EL (cell line): ENCODE measurements at places on chromosomes 2 and 18.

- no peak for DNase-seq
Observed at GRCh38 chr2:95384854-95385569, 17.5 kb upstream of the FAHD2A start.

DNA sequence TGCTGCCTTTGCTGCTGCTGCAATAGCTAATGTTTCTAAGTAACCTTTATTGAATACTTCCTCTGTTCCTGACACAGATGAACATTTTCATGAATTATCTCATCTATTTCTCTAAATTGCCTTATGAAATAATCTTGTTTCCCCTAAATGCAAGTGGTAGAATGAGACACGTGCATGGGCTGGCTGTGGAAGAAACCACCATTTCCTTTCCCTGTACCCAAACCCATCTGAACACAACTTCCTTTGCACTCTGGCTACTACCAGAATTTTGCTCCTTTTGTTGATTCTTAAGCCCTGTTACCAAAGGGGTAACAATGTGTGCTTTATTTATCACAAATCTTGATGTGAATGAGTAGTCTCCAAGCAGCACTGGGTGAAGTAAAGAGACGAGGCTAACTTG lies 29.2 kb downstream of the AKAIN1 start:
- DNase-seq = no peak

- peak; percentile 77 for DNase-seq
Observed at GRCh38 chr2:144137705-144138428, 382.1 kb downstream of the ZEB2 start.

GRCh38 chr2:26850505-26850904 lies 2.6 kb downstream of the DPYSL5 start:
- no peak for DNase-seq

GRCh38 chr2:234905547-234906265 lies 46.1 kb upstream of the SH3BP4 start:
- peak; percentile 25 for DNase-seq

DNA sequence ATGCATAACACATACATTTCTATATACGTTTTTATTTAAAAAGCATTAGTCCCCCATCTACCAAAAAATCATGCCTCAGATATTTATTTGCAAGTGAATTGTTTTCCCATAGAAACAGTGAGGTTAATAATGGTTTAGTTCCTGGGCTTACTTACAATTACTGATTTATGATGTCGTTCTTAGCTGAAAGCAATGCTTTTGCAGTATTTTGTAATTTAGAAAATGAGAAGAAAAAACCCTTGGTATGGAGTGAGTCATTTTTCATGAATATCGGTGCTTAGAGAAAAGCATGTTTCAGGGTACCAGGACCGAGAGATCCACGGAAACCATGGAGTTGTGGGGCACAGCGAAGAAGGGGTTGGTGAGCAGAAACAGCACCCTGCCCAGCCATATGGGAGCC lies 12.0 kb upstream of the CDK15 start:
- peak; percentile 36 for DNase-seq

- DNase-seq = no peak
Observed at GRCh38 chr2:31060397-31060796, 77.8 kb downstream of the GALNT14 start.

DNA sequence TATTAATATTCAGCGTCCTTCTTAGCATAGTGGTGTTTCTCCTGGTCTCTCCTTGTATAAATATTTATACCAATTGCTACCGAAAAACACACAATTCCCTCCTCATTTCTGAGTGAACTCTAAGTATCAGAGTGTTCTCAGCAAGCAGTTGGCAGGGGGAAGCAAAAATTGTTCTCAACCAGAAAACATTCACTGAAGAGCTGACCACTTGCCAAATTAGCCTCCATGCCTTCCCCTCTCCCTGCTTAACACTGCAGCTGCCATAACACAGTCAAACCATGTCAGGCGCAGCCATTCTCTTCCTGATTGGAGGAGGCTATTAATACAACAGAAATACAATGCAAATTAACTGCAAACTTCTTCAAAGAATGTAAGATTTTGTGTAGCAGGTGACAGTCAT lies 105.0 kb downstream of the COL6A3 start:
- no peak for DNase-seq
